ENCODE measurements at places on chromosomes 4 and X.
A peak's percentile ranks its signal among the peaks of the same experiment; 100 is the strongest.

DNA sequence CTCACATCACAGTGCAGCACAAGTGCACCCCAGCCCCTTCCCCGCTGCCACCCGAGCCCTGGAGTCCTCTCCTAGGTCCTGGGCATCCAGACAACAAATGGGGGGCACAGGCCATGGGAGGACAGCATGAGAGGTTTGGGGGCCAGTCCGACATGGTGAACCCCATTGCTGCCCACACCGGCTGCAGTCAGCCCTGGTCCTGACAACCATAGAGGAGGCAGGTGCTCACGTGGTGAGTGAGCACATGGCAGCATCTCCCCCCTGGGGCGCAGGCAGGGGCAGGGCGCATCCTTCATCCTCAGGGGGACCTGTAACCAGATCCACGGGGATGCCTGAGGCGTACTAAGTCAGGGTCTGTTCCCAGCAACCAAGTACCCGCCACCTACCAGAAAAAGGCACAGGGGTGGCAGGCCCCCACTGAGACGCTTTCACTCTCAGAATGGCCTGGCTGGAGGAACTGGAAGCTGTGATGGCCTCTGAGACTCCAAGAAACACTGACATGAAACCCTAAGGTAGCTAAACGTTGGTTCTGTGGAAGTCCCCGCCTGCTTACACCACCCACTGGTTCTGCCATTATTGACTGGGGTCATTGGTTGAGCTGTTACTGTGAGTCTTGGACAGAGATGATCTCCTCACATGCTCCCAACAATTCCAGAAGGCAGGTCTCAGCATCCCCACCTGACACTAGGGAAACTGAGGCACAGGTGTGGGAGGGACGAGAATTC is 6.5 kb downstream of the ZFYVE28 start:
- DNase-seq, result peak; percentile 56

- DNase-seq, result no peak
These were observed 102.0 kb downstream of the RTL5 start for GRCh38 chrX:72029483-72030411.

- DNase-seq, result no peak
These were observed 164.3 kb downstream of the RAPGEF2 start for GRCh38 chr4:159266981-159267868.

DNA sequence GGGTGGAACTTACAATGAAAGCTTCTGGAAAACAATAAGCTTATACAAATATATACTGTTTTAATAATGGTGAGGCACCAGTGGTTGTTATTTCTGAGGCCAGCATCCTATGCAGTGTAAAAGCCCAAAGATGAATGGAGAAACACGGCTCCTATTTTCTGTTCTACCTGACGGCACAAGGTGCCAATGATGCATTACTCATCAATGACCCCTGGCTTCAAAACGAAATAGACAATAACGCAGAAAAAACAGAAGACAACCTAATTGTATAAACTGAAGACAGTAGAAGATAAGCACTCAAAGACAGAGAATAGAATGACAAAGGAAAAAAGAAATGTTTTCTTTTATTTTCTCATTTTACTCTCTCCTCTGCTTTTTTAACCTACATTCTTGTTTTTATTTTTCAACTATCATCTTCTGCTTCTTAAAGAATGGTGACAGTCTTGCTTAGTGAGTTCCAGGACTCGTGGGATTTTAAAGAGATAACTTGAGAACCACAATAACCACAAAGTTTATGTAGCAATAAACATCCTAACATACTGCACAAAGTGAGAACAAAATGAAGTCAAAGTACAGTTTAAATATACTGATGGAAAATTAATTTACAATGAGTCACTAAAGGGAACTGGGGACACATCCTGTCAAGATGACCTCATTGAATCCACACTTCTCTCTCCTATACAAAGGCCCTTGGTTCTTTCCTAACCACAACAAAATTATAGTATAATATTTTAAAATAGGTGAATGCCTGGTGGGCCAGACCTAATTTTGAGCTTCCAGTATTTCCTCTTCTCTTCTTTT is 169.8 kb downstream of the BTC start:
- DNase-seq, result no peak

- DNase-seq, result no peak
These were observed 2.8 kb downstream of the VEGFC start for GRCh38 chr4:176789955-176790354.

DNA sequence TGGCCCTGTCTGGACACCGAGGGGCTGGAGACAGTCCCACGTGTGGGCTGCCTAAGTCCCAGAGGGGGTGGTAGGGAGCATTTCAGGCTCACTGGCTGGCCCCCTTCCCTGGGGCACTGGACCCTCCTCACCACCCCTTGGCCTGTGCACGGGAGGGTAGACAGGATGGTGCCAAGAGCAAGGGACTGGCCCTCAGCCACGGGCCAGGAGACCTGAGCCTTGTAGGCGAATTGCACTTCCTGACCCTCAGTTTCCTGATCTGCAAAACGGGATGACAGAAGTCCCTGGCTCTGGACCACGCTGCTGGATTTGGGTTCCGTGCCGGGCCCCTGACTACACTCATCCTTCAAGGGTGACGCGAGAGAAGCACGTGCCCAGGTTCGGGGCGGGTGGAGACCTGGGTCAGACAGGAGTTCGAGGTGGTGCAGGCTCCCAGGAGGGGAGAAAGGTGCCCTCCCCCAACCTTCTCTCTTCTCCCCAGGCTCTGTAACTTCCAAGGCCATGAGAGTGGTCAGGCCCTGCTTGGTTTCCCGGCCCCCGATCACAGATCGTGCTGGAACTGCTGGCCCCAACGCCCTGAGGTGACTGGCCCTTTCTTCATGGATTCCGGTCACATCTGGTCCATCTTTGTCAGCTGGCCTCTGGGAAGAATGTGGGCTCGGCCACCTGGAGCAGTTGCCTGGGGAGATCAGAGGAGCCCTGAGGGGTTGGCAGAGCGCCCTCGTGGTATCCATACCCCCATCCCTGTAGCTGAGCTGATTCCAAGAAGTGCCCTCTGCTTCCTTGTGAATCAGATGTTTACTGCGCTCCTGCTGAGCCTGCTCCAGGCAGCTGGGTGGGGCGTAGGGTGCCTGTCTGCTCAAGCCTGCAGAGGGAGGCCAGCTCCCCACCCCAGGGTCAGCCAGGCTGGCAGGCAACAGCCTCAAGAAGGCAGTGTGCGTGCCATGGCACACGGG is 3.3 kb downstream of the SH3BP2 start:
- no peak for DNase-seq

GRCh38 chrX:119757646-119757978 is 776 bp upstream of the SOWAHD start:
- DNase-seq, result no peak

DNA sequence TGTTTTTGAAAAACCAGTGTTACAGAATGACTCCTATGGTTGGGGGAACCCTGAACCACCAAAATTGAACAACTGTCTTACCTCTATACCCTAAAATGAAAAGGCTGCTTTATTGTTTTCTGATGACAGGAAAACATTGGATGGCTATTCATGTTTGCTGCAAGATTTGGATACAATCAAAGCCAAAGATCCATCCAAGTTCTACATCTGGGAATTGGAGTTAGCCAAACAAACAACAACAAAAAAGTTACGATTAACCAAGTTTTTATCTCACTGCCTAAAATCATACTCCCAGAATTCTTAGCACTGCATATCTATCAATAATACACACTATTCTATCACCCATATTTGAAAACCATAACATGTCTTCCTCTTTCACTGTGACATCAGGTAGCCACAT is 349.7 kb upstream of the SLC7A11 start:
- DNase-seq, result no peak

GRCh38 chr4:89492581-89493071 is 185.0 kb upstream of the GPRIN3 start:
- DNase-seq, result no peak

- no peak for DNase-seq
These were observed 85.3 kb upstream of the TLL1 start for GRCh38 chr4:165787516-165788274.

GRCh38 chr4:119490335-119490734 is 138.3 kb downstream of the PDE5A start:
- DNase-seq, result no peak

- DNase-seq, result no peak
These were observed 120.1 kb downstream of the NKX6-1 start for GRCh38 chr4:84378983-84379382.

DNA sequence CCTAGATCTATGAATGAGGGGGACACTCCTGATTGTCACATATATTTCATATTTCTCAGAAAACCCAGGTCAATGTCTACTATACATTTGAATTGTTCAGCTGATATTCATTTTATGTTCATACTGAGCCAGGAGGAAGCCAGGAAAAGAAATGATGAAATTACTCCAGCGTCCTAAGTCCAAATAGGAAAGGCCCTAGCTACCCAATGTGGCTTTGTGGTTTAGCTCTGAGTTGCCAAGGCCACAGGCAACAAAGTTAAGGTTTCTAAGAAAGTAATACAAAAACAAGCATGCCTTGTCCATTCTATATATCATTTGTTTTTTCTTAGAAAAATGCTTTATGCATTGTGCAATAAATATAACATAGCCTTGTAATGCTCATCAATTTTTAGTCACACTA is 4.5 kb upstream of the CSN2 start:
- DNase-seq, result no peak

DNA sequence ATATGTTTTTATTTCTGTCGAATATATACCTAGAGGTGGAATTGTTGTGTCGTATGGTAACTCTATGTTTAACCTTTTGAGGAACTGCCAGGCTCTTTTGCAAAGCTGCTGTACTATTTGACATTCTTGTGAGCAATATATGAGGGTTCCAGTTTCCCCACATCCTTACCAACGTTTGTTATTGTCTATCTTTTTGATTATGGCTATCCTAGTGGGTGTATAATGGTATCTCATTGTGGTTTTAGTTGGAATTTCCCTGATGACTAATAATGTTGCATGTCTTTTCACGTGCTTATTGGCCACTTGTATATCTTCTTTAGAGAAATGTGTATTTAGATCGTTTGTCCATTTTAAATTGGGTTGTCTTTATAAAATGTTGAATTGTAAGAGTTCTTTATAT is 24.5 kb downstream of the REPS2 start:
- DNase-seq, result no peak

DNA sequence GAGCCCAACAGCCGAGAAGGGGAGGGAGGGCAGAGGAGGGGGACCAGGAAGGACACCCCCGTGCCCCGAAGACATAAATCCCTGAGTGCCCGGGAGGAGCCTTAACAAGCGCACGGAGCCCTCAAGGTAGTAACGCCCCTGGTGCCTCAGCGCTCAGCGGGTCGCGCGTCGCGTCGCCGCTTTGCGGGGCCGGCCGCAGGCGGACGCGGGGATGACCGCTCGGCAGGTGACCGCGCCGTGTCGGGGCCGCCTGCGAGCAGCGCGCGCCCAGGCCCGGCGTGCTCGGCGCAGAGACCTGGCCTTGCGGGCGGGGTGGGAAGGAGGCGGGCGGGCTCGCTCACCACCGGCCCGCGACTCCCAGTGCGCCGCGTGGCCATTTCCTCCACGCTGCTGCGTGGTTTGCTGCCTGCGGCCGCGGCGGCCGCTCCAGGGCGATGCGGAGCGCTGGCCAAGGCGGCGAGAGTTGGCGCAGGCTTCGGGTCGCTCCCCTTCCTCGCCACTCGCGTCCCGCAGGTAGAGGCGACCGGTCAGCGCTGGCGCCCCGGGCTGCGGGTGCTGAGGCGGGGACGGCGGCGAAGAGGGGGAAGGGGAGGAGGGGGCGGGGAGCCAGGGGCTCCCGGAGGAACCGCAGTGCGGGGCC is 632 bp downstream of the CCSER1 start:
- no peak for DNase-seq

DNA sequence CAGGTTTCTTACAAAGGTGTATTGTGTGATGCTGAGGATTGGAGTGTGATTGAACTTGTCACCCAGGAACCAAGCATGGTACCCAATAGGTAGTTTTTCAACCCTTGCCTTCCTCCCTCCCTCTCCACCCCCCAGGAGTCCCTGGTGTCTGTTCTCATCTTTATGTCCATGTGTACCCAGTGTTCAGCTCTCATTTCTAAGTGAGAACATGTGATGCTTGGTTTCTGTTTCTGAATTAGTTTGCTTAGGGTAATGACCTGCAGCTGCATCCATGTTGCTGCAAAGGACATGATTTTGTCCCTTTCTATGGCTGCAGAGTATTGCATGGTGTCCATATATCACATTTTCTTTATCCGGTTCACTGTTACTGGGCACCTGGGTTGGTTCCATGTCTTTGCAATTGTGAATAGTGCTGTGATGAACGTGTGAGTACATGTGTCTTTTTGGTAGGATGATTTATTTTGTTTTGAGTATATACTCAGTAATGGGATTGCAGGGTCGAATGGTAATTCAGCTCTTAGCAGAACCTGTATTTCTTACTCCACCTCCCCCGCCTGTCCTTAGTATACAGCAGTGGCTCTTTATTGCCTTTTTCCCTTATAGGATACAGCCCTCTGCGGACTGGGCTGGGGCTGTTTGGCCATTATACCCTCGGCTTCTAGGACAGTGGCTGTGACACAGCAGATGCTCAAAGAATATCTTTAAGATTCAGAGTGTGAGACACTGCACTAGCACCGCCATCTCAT is 145.4 kb downstream of the PTTG2 start:
- DNase-seq, result no peak

GRCh38 chrX:143319526-143319925 is 197.7 kb downstream of the SPANXN3 start:
- no peak for DNase-seq

DNA sequence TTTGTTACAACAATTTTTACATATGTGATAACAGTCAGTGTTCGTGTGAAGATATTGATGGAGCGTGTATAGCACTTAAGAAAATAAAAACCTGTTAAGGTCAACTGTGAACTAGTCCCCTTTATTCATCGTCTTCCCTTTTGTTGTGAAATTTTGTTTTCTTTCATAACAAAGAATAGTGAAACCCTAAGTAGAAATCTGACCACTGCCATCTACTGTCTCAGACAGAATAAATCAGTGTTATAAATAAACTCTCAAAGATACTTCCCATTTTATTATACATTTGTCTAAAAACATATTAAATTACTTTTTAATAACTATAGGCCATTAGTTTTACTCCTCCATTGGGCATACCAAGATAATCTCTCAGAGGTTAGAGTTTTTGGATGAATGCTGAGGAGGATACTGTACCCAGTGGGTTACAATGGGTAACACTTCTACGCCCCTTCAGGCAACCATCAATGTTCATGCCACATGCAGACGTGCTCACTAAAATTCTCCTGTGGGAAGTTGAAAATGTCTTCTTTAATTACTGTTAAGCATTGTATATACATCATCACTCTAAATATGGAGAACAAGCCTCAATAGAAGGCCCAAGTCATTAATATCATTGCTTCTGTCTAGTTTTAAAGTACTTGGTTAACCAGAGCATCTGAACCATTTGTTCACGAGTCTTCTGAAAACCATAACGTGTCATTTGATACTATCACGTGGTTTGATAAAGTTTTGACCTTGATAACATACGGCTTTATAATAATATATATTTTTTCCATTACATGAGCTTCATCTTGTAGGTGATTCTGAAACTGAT is 171.2 kb downstream of the TMA16 start:
- no peak for DNase-seq

DNA sequence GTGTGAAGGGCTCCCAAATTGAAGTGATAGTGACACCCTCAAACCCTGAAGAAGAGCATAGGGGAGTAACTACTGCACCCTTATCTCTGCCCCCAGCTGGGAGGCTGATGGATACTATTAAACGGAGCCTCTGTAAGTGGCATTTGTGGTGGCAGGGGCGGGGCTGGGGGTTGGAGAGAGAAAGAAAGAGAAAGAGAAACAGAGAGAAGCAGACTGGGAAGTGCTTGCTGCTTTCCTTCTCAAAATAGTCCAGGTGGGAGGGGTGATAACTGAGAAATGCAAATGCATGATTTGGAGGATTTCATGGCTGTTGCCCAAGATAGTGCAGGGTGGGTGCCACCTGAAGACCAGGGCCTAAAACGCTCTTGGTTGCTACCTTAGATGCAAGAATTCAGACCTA is 253.5 kb upstream of the GATB start:
- peak; percentile 10 for DNase-seq
